SK-MEL-5 (cell line): ENCODE measurements at places on chromosomes 5 and 9. TPM values are rescaled to one million over a fixed set of nuclear protein-coding genes. Genes with fewer than 3 reads are reported as not detected.

DNA sequence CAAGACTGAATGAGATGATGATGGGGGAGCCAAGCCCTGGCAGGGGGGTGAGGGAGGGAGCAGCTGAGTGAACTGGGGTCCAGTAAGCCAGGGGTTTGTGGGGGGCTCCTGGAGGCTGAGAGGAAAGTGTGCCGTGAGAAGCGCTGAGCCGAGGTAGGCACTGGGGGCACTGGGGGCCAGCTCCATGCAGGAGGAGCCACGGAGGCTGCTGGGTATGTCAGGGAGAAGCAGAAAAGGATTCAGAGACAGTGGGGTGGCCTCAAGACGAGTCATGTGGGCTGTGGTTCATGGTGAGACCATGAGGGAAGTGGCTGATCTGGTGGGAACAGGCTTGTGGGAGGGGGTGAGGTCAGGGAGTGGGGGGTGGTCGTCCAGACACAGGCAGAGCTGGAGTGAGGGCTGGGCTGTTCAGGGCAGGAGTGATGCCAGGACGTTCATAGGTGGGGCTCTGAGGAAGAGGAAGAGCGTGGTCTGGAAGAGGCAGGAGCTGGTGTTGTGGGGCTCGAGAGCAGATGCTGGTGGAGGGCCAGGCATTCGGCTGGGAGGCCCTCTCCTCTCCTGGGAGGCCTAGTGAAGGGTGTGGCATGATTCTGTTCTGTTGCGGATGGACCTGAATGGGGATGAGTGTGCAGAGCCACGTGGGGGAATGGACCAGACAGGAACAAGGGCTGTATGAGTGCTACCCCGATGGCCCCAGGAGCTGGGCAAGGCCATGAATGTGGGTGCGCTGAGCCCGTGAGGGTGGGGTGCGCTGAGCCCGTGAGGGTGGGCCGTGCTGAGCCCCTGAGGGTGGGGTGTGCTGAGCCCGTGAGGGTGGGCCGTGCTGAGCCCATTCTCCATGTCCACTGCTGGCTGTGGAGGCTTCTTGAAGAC, 92.7 kb upstream of the CACNA1B start:
- DNase-seq, result no peak

AQP7 gene
- not detected in 2 replicates for total RNA-seq

- no peak for DNase-seq
These were observed 348.1 kb upstream of the WWC1 start for GRCh38 chr5:167943343-167943742.

ACSL6 gene
- total RNA-seq, result 0.05 and 0.45 TPM in 2 replicates

TMEFF1 gene
- 0.45 and 4.3 TPM in 2 replicates for total RNA-seq

QRFP gene
- not detected in 2 replicates for total RNA-seq

DNA sequence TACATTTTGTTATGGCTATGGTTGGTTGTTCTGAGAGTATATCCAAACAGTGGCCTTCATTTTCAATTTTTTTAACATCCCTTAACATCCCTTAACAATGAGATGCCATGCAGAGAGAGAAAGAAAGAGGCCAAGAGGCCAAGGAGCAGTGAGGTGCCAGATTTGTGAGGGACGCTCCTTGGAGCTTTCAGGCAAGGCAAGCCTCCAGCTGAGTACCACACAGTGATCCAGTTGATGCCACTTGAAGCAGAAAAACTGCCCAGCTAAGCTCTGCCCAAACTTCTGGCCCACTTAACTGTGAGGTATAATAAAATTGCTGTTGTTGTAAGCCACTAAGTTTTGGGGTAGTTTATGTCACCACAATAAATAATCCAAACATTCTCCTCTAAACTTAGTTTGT, 22.6 kb upstream of the EMB start:
- no peak for DNase-seq

DNA sequence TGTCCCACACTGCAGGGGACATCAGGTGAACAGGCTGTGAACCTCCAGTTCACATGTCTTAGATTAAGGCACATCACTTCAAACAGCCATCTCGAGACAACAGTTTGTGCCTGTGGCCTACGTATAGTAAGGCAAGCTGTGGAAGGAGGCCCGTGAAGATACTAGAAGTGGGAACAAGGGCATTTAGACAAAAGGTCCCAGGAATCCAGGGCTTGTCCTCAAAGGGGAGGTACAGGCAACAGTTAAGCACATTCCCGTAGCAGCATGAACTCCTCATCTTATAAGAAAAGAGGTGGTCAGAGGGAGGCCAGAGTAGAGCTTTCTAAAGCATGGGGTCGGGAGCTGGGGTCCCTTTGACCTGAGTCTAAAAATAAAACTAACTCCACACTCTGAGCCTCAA, 122.5 kb upstream of the TRPM3 start:
- DNase-seq, result no peak

TSLP gene
- total RNA-seq, result 0.13 TPM in 1 of 2 replicates, not detected in the other

MCTP1 gene
- total RNA-seq, result 39.3 and 48.2 TPM in 2 replicates

GRCh38 chr5:95958310-95959014, 3.2 kb downstream of the ELL2 start:
- no peak for DNase-seq

DNA sequence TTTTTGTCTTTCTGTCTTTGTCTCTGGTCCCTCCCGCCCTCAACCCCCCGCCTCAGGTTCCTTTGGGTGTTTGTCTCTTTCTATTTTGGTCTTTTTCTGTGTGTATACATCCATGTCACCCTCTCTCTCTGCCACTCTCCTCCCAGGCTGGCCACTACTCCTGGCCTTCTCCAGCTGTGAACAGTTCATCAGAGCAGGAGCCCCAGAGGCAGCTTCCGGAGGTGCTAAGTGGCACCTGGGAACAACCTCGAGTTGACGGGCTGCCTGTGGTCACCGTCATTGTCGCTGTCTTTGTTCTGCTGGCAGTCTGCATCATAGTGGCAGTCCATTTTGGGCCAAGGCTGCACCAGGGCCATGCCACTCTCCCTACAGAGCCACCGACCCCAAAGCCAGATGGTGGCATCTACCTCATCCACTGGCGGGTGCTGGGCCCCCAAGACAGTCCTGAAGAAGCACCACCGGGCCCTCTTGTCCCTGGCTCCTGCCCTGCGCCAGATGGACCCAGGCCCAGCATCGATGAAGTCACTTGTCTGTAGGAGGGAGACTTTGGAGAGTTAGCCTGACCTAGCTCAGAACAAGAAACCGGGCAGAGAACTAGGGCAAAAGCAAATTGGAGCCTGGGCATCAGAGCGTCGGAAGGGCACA, 1.7 kb downstream of the SMIM33 start:
- DNase-seq, result no peak

GRCh38 chr9:19379283-19379682, 753 bp downstream of the RPS6 start:
- DNase-seq, result no peak

TMEM161B gene
- total RNA-seq, result 43.8 and 45.5 TPM in 2 replicates

- DNase-seq, result no peak
These were observed 25.8 kb downstream of the ECPAS start for GRCh38 chr9:111458139-111459009.

TXNDC8 gene
- total RNA-seq, result not detected in 2 replicates

DNA sequence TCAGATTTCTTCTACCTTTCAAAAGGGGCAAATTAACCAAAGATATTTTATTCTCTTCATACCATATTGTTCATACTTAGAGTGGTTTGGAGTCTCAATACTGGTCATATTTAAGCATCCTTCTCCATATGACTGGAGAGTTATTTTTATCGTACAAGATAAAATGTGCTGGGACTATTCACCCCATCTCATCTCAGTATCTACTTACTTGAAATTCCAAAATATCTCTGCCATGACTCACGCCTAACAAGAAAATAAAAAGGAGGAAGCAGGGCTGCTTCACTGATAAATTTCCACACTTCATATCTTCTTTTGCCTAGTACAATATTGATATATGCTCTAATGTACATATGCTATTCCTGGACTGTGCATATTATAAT, 277.9 kb upstream of the CDH9 start:
- no peak for DNase-seq

GRCh38 chr9:112605963-112606699, 111.8 kb downstream of the INIP start:
- DNase-seq, result no peak

DNA sequence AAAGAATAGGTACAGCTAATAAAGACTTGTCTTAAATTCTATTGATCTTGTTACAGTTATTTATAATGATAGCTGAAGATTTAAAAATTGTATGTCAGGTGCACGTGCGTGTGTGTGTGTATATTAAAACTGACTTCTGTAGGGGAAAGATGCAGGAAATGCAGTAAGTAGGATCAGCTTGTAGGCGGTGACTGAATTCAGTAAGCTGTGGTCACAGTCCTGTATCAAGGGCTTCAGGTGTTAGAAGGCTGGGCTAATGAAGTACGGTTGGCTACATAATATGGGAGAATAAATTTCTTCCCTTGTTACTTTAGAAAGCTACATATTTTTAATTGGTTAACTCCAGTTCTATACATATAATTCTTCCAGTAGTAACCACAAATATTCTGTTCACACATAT, 54.2 kb downstream of the LNPEP start:
- no peak for DNase-seq

DNA sequence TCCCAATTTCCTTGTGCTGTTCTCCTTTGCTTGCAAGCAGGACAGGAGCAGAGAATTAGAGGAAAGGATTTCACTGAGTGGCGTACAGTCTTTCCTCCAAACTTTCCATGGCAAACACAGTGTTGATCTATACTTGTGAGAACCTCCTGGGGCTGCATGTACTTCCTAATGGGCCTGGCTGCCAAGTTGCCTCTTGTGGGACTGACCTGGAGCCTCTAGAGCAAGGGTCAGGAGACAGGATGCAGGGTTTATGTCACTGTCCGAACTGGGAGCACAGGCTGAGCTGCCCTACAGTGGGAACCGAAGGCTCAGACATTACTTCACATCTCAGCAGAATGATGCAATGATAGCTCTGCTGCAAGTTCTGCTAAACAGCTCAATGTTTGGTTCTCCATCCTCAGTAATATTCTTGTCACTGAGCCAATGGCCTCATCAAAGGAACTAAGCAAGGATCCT, 102.3 kb downstream of the ENC1 start:
- no peak for DNase-seq

- no peak for DNase-seq
These were observed 77.5 kb downstream of the PSD2 start for GRCh38 chr5:139872851-139873794.

IRX2 gene
- 5.4 and 5.8 TPM in 2 replicates for total RNA-seq

- no peak for DNase-seq
These were observed 13.9 kb upstream of the ANXA6 start for GRCh38 chr5:151171529-151171928.

- no peak for DNase-seq
These were observed 1163.6 kb downstream of the CDH12 start for GRCh38 chr5:21689587-21689986.

DNA sequence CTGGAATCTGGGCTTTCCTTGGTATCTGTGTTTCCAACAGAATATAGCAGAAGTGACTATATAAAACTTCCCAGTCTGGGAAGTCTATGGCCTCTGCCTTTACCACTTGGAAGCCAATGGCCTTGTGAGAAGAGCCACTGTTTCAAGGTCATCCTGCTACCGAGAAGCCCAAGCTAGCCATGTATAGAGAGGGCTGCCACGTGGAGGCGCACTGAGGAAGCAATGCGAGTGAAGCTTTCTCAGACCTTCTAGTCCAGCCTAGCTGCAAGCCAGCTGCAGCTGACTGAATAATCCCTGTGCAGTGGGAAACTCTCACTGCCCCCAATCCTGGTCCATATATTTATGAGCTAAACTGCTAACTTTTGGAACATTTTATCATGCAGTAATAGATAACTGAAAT, 661.8 kb upstream of the RIOK2 start:
- peak; percentile 61 for DNase-seq

GRCh38 chr5:44807269-44807668, 1.5 kb upstream of the MRPS30 start:
- no peak for DNase-seq

OLFM1 gene
- total RNA-seq, result 49.3 and 50.9 TPM in 2 replicates

KCTD16 gene
- total RNA-seq, result 0.03 TPM in 1 of 2 replicates, not detected in the other

GRCh38 chr5:130099008-130099407, 194.7 kb downstream of the CHSY3 start:
- no peak for DNase-seq

CMYA5 gene
- total RNA-seq, result 0.05 and 0.11 TPM in 2 replicates

DNA sequence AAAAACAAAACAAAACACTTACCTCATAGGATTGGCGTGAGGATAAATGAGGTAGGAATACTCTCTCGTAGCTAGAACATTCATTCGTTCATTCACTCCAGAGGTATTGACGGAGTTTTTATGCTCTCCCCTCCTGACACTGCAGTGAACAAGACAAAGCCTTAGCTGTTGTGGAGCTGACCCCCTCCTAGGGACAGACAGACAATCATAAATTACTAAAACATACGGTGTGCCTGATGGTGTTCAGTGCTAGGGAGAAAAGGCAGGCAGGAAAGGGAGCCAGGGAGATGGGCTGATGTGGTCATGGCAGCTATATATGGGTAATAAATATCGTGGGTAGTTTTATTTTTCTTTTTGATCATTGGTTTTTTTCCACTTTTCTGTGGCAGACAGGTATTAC, 5.7 kb upstream of the BRD3 start:
- no peak for DNase-seq

SERF1A gene
- 6.6 and 10.0 TPM in 2 replicates for total RNA-seq

GRCh38 chr5:35880156-35880555, 23.5 kb downstream of the IL7R start:
- DNase-seq, result no peak

- DNase-seq, result no peak
These were observed 20.7 kb downstream of the COL23A1 start for GRCh38 chr5:178569485-178569884.

GRCh38 chr5:13201022-13201421, 743.5 kb downstream of the DNAH5 start:
- no peak for DNase-seq

DNA sequence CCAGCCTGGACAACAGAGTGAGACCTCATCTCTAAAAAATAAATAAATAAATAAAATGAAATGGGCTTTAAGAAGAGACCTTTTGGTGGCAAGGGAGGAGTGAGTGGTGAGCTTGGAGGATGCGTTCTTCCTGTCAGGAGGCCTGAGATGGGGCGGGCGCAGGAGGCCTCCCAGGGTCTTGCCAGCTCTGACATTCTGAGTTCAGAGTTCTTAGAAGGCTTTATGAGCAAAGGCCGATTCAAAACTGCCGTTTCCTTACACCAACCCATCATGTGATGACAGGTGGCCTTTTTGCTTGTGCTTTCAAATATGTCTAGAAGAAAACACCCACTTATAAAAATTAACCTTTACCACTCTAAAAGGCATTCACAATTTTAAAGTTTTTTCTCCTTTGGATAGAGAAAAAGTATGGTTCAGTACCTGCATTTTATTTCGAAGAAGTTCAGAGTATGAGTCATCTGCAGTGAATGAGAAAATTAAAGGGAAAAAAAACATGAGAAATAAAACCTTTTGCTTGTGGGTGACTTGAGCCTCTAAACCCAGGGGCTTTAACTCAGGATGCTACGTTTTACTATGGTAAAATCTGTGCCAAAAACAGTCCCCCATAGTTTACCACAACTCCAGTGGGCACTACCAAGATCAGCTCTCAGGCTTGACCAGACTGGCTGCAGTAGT, 157.4 kb upstream of the OTULINL start:
- peak; percentile 62 for DNase-seq

DNA sequence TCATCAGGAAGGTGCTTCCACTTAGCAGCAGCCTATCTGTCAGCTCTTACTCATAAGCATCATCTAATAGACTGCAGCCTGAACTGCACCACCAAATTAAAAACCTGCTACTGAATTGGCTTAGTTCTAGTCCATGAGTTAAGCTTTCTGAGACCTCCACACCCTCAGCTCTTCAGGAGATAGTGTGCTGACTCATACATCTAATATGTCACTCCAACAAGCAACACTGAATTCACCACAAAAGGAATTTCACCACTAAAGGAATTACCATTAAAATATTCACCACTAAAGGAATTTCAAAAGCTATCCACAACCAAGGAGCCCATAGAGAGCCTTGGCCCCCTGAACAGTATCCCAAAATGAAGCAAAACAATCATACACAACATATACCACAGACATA, 418.5 kb upstream of the RORB start:
- DNase-seq, result no peak

C9orf50 gene
- total RNA-seq, result not detected in 2 replicates

GRCh38 chr5:177972613-177973012, 23.4 kb downstream of the PROP1 start:
- DNase-seq, result no peak
